ENCODE measurements at places on chromosomes 6 and 20. TPM values are rescaled to one million over a fixed set of nuclear protein-coding genes. Genes with fewer than 3 reads are reported as not detected.

- H3K4me1 ChIP-seq = no peaks in the 10 kb centered on the region
- H3K27me3 ChIP-seq = no peaks in the 10 kb centered on the region
- no peak overlapping the region for H3K4me3 ChIP-seq
- DNase-seq = no peak
Measured at GRCh38 chr6:40717411-40718057, 130.4 kb upstream of the LRFN2 start.

DNA sequence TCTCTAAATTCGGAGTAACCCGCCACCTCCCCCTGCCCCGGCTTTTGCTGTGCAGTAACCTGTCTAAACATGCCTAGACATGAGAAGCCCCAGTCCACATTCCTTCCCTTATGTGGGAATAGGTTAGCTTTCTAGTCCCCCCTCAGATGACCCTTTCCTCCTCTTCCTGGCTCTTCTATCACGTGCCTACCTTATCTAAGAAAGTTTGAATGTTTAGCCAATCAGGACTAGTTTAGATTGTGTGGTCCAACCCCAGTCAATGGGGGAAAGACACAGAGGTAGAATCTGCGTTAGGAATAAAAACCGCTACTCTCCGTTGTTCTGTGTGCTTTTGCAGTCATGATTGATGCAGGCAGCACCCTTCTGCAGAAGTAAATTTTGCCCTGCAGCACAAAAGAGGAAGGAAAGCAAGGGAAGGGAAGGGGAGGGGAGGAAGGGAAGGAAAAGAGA, 69.0 kb upstream of the CD93 start:
- H3K27ac ChIP-seq = peak overlapping the region; percentile 19
- peak; percentile 79 for DNase-seq
- no peaks in the 10 kb centered on the region for H3K27me3 ChIP-seq
- H3K36me3 ChIP-seq = no peaks in the 10 kb centered on the region
- peaks cover 70% of the 10 kb centered on the region for H3K4me1 ChIP-seq
- H3K4me3 ChIP-seq = no peak overlapping the region

SRSF12 gene
- 2.0 TPM for total RNA-seq

CENPW gene
- 4.2 TPM for total RNA-seq

DNA sequence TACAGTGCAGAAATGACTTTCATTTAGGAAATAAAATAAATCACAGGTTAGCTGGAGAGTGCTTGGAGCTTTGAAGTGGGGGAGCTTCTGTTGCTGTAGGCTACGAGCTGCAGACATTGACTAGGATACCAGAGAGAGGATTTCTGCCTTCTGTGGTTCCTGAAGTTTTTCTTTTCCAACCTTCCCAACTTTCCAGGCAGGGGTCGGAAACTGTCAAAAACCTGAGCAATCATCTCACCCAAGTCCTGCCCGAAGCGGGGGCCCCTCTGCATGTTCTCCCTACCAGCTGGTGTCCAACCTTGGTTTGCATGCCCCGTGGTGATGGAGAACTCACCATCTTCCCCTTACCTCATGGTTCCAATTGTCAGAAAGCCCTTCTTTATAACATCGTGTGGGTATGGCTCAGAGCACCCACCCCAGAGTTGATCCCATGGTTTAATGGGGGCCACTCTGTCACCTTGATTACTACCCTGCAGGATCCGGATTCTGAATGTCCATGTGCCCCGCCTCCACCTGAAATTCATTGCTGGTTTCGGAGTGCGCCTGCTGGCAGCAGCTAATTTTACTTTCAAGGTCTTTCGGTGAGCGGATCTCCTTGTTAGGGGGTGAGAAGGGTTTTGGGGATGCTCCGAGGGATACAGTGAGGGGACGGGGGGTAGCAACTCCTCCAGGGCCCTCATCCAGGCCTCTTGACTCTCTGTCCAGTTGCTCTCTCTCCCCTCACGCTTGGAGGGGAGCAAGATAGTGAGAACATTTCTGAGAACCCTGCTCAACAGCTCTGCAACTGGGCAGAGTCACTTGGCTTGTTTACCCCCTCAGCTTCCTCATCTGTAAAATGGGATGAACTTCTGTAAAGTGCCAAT, 5.1 kb downstream of the BPIFB2 start:
- no peaks in the 10 kb centered on the region for H3K4me1 ChIP-seq
- H3K4me3 ChIP-seq = no peak overlapping the region
- H3K27ac ChIP-seq = no peak overlapping the region
- DNase-seq = no peak

GRCh38 chr20:3251806-3252205, 12.8 kb upstream of the SLC4A11 start:
- H3K27me3 ChIP-seq = no peaks in the 10 kb centered on the region
- peaks cover 15% of the 10 kb centered on the region for H3K4me1 ChIP-seq
- peaks cover 67% of the 10 kb centered on the region for H3K36me3 ChIP-seq
- H3K4me3 ChIP-seq = no peak overlapping the region
- DNase-seq = no peak

SMPDL3A gene
- 7.0 TPM for total RNA-seq

PRND gene
- not detected for total RNA-seq

All from esophagus muscularis mucosa (tissue), 4 donors.